ENCODE measurements at places on chromosomes 12 and 14. TPM values are rescaled to one million over a fixed set of nuclear protein-coding genes. Genes with fewer than 3 reads are reported as not detected.

DNA sequence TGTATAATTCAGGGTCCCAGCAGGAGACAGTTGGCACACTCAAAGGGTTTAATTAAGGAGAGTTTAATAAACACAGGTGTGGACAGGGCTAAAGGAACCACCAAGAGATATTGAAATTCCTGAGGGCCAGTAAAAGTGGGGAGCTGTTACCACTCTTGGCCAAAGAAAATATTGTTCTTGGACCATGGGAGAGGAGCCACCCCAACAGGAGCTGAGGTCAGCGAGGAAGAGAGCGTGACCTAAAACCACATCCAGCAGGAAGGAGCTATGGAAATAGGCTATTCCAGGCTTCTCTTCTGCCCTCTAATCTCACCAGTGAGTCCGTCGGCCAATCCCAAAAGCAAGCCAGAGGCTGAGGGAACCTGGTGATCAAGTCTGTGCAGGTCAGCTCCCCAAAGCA, 390.8 kb downstream of the MED13L start:
- no peak overlapping the region for H3K4me3 ChIP-seq
- no peaks in the 10 kb centered on the region for H3K36me3 ChIP-seq
- H3K4me1 ChIP-seq, result no peaks in the 10 kb centered on the region
- no peak for DNase-seq
- no peak overlapping the region for H3K27ac ChIP-seq

The DDN gene
- total RNA-seq, result 0.55 TPM

- no peaks in the 10 kb centered on the region for H3K36me3 ChIP-seq
- H3K27me3 ChIP-seq, result no peaks in the 10 kb centered on the region
- no peak overlapping the region for H3K4me3 ChIP-seq
- no peaks in the 10 kb centered on the region for H3K4me1 ChIP-seq
These were observed 305.8 kb upstream of the CLEC14A start for GRCh38 chr14:38561657-38562056.

The MLXIP gene
- 62.5 TPM for total RNA-seq

- no peak overlapping the region for H3K4me3 ChIP-seq
- no peak overlapping the region for H3K27ac ChIP-seq
- no peaks in the 10 kb centered on the region for H3K27me3 ChIP-seq
- DNase-seq, result no peak
These were observed 34.3 kb downstream of the CCNK start for GRCh38 chr14:99515301-99516155.

Measured in astrocyte (in vitro differentiated cells and primary cell).